ENCODE measurements at places on chromosomes 13 and 19.
A peak's percentile ranks its signal among the peaks of the same experiment; 100 is the strongest.

DNA sequence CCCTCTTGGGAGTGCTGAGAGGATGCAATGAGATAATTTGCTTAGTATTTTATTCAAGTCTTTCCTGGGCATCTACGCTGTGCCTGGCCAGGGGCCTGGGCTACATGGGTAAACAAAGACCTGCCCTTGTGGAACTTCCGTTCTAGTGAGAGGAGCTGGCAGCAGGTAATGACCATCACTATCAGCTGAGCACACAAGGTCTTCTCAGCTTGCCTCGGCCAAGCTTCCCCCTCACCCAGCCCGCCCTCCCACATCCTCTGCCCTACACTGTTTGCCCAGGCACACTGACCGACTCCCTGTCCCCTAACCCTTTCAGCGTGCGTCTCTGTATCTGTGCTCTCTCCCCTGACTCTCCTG, 8.6 kb upstream of the FKRP start:
- no peak for DNase-seq

GRCh38 chr19:38221919-38222830, 1.8 kb downstream of the DPF1 start:
- DNase-seq, result no peak

GRCh38 chr19:38003438-38004185, 96.6 kb downstream of the SIPA1L3 start:
- peak; percentile 73 for DNase-seq

DNA sequence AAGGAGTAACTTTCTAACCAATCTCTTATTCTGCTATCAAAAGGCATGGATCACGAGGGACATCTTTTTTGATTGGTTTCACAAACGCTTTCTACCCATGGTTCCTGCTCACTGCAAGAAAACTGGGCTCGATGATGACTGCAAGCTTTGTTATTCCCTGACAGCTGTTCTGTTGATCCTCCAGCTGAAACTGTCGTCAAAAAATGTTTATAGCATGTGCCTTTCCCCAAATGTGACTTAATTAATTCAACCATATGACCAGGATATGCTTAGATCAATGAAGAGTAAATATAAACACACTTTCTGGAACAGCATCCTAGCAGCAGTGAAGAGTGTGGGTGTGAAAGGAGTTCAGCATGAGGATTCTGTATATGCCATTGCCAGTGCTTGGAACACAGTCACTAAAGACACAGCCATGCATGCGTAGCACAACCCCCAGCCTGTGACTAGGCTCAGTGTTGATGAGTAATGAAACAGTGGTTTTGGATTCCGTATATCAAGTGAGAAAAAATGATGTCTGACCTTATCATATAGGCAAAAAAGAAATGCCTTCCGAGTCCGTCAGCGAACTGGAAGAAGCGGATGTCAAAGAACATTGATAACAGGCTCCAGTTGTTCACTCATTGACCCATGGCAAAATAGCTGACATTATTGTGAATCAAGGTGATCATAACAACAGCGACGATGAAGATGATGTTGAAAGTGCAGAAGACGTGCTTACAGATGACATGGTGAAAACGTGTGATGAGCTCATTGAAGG, 347.4 kb downstream of the FGF9 start:
- DNase-seq, result no peak

GRCh38 chr13:88857256-88857655, 1186.1 kb downstream of the SLITRK5 start:
- peak; percentile 44 for DNase-seq

GRCh38 chr19:14090509-14091080, at the start of gene SAMD1:
TSS of gene SAMD1 (minus strand) at chr19:14090751.
- no peak for DNase-seq

- DNase-seq, result no peak
Observed at GRCh38 chr13:21999666-22000065, 328.8 kb downstream of the FGF9 start.

DNA sequence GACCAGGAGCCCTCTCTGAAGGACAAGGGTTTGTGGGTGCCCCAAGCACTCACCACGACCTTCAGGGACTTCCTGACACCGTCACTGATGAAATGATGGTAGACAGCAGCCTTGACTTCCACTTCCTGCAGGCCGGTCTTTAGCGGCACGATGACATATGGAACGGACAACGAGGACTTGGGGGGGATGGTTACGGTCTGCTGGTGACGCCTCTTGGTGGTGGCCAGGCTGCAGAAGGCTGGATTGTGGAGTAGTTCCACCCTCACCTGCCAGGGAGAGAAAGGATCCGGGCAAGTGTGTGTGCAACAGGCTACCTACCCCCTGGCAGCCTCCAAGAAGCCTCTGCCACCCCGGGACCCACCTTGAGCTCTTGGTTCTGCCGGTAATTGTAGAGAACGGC, 23.2 kb downstream of the C3 start:
- DNase-seq, result no peak
